ENCODE measurements at places on chromosomes 3 and 15. TPM values are rescaled to one million over a fixed set of nuclear protein-coding genes. Genes with fewer than 3 reads are reported as not detected.

The RARB gene
- total RNA-seq = 5.6 TPM

DNA sequence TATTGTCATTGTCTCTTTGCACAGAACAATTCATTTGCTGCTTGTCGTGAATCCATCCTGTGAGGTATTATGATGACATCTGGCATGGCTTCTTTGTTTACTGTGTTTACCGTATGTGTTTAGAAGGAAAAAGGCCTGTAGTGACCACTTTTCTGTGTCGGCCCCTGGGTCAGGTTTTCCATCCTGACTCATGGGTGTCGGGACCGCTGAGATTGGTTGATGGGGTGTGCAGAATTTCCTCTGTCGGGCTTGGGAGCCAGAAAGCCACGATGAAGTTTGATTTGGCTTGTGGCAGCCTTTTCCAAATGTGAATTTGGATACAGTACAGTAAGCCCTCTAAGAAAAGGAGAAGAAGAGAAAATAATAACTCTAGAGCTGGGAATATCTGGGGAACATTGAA, 113.5 kb downstream of the FNDC3B start:
- peak overlapping the region; percentile 3 for H3K4me3 ChIP-seq
- DNase-seq = no peak

DNA sequence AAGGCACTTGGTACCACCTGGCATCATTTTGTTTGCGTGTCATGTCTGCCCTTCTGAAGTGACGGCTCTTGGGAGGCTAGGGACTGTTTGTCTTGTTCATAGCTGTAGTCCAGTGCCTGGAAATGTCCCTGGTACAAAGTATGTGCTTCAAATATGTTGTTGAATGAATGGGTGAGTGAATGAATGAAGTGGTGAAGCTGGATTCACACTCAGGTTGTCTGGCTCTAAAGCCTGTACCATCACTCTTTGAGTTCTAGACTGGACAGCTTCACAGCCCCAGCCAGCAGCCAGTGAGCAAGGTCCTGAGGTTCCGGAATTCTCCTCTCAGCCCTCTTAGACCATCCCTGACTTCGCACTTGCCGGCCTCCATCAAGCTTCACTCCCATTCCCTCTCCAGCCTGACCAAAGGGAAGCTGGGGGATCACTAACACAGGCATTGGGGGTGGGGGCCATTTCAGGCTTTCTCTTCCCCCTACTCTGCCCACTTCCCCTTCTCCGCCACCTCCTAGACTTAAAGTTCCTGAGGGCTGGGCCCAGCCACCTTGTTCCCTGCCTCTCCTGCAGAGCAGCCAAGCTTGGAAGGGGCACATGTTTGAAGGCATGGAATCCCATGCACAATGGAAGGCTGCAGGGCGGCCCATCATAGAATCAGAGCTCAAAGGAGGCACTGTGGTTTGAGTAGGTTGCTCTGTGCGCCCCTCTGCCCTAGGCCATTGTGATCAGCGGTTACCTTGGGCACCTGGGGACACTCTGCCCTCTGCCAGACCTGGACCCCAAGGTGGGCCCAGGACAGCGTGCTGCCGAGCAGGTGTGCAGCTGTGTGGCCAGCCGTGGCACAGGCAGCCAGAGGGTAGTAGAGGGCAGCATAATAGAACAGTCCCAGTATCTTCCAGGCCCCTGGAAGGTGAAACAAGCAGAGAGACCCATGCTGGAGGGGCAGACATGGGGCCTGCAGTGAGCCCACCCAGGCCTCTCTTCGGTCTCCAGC, 7.7 kb downstream of the STRA6 start:
- H3K4me1 ChIP-seq = peaks cover 18% of the 10 kb centered on the region
- no peak overlapping the region for H3K4me3 ChIP-seq
- H3K27ac ChIP-seq = no peak overlapping the region

DNA sequence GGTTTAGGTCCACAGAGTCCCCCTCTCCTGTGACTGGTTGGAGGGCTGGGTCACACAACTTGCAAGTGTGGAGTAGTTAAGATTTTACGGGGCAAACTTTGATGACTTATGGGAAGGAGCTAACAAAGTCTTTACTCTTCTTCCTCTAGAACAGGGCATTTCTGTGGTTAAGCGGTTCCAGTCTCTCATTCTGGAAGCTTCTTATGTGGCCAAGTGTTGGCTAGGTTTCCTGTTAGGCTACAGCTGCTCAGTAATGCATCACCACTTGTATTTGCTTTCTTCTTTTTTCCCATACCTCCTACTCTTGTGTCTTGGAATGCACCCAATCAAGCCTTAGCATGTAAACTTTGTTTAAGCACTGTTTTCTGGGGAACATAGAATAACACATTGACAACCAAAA, 100.6 kb upstream of the PLAAT1 start:
- H3K27me3 ChIP-seq = no peaks in the 10 kb centered on the region
- H3K36me3 ChIP-seq = no peaks in the 10 kb centered on the region
- no peak overlapping the region for H3K4me3 ChIP-seq

DNA sequence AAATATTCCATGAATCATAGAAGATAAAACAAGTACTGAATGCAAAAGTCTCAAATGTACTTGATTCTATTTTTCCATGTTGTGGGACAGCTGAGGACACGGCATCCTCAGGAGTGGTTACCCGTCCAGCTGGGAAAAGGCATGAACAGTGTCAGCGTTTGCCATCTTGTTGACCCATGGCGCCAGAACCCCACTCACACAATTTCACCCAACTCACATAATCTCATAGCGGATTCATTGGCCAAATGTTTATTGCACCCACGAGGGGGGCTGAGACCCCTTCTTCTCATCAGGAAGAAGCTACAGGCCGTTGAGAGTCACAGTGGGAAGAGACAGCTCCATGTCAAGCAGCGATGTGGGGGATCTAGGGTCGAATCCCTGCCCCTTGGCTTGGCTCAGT, 72.9 kb downstream of the OCA2 start:
- DNase-seq = no peak
- no peaks in the 10 kb centered on the region for H3K36me3 ChIP-seq
- H3K4me3 ChIP-seq = no peak overlapping the region
- H3K27me3 ChIP-seq = no peaks in the 10 kb centered on the region
- H3K27ac ChIP-seq = no peak overlapping the region

DNA sequence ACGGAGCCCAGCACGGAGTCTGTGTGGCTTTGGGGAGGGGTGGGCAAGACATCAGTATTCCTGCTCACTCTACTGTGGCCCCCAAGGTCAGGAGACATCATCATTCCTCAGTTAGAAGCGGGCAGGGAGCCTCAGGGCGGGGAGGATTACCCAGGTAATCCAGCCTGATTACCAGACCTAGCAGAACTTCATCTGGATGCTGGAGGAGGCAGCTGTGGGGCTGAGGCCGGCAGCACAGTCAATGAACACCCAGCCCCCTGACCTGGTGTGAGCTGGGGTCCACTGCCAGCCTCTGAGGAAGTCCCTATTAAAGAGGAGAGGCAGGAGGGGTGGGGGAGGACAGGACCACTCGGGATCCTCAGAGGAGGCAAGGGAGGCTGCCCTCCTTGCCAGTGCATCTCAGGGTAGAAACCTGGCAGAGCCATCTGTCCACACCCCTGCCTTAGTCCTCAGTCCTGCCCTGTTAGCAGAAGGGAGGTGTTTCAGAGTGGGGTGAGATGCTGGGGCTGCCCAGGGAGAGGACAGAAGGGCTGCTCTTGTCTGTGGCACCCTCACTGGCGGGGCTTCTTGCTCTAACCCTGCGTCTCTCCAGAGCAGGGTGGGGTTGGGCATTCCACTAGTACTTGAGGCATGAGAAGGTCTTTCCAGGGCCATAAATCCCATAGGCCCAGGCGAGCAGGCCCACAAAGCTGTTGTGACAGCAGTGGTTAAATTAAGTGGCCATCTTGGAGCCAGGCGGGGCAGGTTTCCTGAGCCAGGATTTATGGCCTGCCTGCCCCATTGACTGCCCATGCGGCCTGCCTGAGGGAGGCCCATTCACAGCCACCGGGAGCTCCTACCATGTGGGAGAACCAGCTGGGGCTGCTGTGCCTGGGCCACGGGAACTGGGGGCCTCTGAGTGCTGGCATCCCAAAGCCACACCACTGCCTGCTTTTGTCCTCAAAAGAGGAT, 82.1 kb downstream of the LINGO1 start:
- no peaks in the 10 kb centered on the region for H3K4me1 ChIP-seq
- H3K4me3 ChIP-seq = no peak overlapping the region
- H3K27me3 ChIP-seq = no peaks in the 10 kb centered on the region
- H3K27ac ChIP-seq = no peak overlapping the region
- no peaks in the 10 kb centered on the region for H3K36me3 ChIP-seq
- no peak for DNase-seq

DNA sequence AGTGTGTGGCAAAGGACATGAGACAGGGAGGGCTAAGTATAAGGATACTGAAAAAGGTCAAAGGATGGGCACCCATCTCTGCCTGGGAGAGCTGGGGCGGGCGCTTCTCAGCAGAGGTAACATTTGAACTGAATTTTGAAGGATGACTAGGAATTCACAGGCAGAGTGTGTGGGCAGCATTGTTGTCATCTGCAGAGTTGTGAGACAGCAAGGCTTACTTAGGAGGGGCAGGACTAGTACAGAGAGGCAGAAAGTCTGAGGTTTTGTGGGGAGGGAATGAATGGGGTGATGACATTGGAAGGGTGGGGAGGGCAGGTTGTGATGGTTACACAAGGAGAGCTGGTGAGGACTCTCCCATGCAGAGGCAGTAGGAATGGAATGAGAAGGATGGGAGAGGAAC, 84.1 kb upstream of the PRR23C start:
- no peaks in the 10 kb centered on the region for H3K36me3 ChIP-seq
- H3K27ac ChIP-seq = no peak overlapping the region
- DNase-seq = no peak
- H3K4me1 ChIP-seq = no peaks in the 10 kb centered on the region
- no peak overlapping the region for H3K4me3 ChIP-seq
- no peaks in the 10 kb centered on the region for H3K27me3 ChIP-seq

DNA sequence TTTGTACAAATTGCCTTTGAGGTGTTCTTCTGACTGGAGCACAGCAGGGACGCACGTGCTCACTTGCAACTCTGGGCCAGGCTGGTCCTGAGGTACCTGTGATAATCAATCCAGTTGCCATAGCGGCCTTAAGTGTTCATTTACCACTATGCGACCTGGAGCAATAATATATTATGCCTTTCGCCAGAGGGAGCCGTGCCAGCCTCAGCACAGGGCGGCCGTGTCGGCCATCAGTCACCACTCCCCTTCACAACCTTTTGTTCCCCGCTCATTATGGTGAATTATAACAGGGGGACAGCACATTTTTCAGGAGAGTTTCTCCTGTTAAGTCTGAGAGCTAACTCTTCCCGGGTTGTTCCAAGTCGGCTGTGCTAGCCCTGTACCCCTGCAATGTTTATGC, 289.7 kb downstream of the RORA start:
- no peak overlapping the region for H3K4me3 ChIP-seq
- H3K27me3 ChIP-seq = no peaks in the 10 kb centered on the region
- no peak overlapping the region for H3K27ac ChIP-seq
- DNase-seq = no peak

- H3K4me1 ChIP-seq = peaks cover 80% of the 10 kb centered on the region
- no peak overlapping the region for H3K4me3 ChIP-seq
- H3K36me3 ChIP-seq = peaks cover 46% of the 10 kb centered on the region
- DNase-seq = peak; percentile 68
- no peaks in the 10 kb centered on the region for H3K27me3 ChIP-seq
- H3K27ac ChIP-seq = peak overlapping the region; percentile 78
Measured at GRCh38 chr3:46926871-46927717, 49.5 kb downstream of the CCDC12 start.

- no peak overlapping the region for H3K4me3 ChIP-seq
- no peaks in the 10 kb centered on the region for H3K36me3 ChIP-seq
- no peaks in the 10 kb centered on the region for H3K27me3 ChIP-seq
Measured at GRCh38 chr3:177150970-177151627, 46.2 kb downstream of the TBL1XR1 start.

GRCh38 chr3:50261505-50261904, 7.4 kb upstream of the SEMA3B start:
- no peak for DNase-seq
- peak overlapping the region; percentile 96 for H3K27ac ChIP-seq
- H3K36me3 ChIP-seq = peaks cover 29% of the 10 kb centered on the region
- no peaks in the 10 kb centered on the region for H3K27me3 ChIP-seq
- no peak overlapping the region for H3K4me3 ChIP-seq
